B cell (primary cell): ENCODE measurements at places on chromosomes 2 and 18. TPM values are rescaled to one million over a fixed set of nuclear protein-coding genes. Genes with fewer than 3 reads are reported as not detected.

- DNase-seq, result no peak
- H3K4me3 ChIP-seq, result no peak overlapping the region
- H3K36me3 ChIP-seq, result peaks cover 32% of the 10 kb centered on the region
These were observed 23.8 kb upstream of the CABYR start for GRCh38 chr18:24114924-24115549.

DNA sequence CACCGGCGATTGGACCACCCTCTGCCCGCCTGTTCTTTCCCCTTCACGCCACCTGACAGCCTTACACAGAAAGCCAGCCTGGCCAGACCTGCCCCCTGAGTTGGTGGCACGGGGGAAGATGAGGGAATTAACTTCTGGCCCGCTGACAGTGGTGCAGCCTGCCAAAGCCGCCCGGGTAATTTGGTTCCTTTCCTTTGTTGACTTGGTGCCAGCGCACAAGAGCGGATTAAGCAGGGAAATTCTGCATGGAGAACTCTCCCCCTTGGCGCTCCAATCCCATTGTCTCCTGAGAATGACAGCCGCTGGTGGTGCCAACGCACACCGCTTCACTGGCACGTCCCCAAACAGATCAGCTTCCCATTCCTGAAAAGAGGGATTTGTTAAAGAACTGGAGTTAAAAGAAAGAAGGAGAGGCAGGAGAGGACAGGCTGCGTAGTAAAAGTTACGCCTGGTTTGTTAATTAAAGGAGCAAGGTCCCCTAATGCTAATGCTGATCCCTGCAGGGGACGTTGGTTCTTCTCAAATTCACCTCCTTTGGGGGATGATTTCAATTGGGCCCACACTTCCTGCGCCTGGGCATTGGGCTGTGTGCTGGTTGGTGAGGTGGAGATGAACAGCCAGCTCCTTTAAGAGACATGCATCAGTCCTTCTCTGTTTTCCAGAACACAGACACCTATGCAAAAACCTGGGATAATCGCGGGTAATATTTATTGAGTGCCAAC, 286.8 kb downstream of the MYCN start:
- DNase-seq, result no peak
- no peaks in the 10 kb centered on the region for H3K36me3 ChIP-seq
- no peak overlapping the region for H3K27ac ChIP-seq
- H3K4me3 ChIP-seq, result no peak overlapping the region
- H3K4me1 ChIP-seq, result no peaks in the 10 kb centered on the region

GRCh38 chr2:145015561-145015960, 495.6 kb upstream of the ZEB2 start:
- DNase-seq, result no peak
- H3K27me3 ChIP-seq, result no peaks in the 10 kb centered on the region
- H3K4me1 ChIP-seq, result no peaks in the 10 kb centered on the region

- no peaks in the 10 kb centered on the region for H3K27me3 ChIP-seq
- H3K36me3 ChIP-seq, result no peaks in the 10 kb centered on the region
- DNase-seq, result no peak
- H3K4me1 ChIP-seq, result no peaks in the 10 kb centered on the region
- no peak overlapping the region for H3K27ac ChIP-seq
- H3K4me3 ChIP-seq, result no peak overlapping the region
These were observed 168.5 kb downstream of the CELF4 start for GRCh38 chr18:37396971-37397720.

DNA sequence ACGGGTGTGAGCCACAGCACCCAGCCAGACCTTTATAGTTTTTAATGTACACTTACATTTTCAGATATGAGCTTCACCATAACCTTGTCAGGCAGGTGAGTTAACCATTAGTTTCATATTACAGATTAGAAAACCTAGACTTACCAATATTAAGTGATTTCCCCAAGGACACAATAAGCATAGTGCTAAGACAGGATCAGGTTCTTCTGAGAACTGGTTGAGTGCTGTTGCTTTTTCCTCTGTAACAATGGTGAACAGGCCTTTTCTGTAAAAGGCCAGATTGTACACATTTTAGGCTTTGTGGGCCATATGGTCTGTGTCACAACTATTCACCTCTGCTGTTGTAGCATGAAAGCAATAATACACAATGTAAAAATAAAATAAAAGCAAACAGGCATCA, 332.0 kb downstream of the PIK3C3 start:
- H3K36me3 ChIP-seq, result no peaks in the 10 kb centered on the region
- no peak overlapping the region for H3K4me3 ChIP-seq
- no peaks in the 10 kb centered on the region for H3K27me3 ChIP-seq

DNA sequence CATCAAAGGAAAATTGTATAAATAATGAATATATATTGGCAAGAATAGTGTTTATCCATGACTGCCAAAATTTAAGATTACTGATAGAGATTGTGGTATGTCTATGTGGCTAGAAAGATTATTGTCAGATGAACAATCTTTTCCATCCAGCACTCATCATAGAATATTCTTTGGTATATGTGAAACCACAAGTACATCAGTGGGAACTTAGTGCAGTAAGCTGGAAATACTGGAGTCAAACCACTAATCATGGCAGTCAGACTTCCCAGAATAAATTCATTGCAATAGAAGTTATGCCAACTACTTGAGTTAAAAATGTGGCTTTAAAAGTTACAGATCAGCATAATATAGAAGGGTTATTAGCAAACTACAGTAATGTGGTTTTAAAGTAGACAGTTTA, 310.3 kb downstream of the GULP1 start:
- no peaks in the 10 kb centered on the region for H3K36me3 ChIP-seq
- H3K4me1 ChIP-seq, result no peaks in the 10 kb centered on the region
- no peak overlapping the region for H3K4me3 ChIP-seq

The ALPI gene
- total RNA-seq, result not detected in 2 replicates

The ASXL3 gene
- 0.02 TPM in 1 of 2 replicates, not detected in the other for total RNA-seq

The DLGAP1 gene
- total RNA-seq, result 0.07 and 0.15 TPM in 2 replicates
